Fibroblast of skin of left quadriceps (primary cell): ENCODE measurements at places on chromosomes 2 and 18.

DNA sequence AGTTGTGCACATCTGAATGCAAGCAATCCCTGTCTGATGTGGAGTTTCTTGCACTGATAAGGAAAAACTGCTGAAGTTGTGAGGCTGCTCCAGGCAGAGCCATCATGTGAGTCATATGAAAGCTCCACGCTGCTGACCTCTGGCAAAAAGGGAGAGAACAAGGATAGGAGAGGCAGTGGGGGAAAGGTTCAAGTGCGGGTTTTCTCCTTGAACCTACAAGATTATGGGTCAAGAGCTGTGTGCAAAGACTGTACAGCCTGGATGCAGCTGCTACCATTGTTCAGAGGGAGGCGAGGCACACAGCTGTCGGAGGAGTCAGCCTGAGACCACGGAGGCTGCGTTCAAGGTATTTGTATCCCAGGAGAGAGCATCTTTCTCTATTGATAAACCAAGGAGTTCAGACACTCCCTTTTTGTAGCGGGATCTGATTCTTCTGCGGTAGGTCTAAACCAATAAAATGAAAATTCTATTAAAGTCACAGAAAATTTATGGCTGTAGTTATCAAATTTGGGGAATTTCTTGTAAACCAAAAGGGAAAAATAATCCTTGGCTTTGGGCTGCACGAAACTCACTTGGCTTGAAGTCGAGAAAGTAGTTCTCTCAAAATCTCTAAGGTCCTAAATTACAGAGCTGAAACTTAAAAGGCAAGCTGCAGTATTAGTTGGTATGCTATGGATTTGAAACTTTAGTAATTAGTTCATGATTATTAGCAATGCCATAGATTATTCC lies at the start of gene CDK15:
CDK15 (plus strand) TSS at position 96 of the 729 bp plus-strand sequence; CDS start at position 224, 128 bp downstream.
- DNase-seq: no peak

- no peak for DNase-seq
Observed at GRCh38 chr2:70243806-70244584, 4.4 kb downstream of the TIA1 start.

DNA sequence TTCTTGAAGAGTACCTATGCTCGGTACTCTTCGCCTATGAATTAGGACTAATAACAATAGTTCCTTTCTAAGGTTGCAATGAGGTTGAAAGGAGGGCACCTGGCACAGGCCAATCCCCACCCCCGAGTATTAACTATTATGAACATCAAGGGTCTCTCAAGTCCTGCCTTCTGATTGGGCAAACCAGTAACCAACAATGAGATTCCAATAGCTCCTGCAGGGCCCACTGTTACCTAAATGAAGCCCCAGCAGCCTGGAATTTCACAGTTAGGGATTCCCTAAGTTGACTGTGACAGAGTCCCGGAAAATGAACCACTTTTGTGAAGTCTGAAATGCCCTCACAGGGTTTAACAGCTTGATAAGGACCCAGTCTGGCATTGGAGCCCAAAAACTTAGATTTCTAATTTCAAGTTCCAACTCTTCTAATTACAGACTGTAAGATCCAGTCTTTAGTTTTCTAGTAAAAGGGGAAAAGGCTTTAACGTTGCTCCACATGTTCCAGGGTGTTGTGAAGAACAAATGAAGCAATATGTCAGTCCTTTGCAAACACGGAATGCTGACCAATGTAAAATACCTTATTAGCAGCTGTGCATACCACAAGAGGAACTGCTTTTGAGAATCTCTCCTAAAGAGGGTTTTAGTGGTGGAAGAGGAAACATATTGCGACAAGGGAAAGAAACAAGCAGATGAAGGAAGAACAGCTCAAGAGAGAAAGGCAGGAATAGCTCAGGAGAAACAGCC lies 277.7 kb upstream of the MAP2 start:
- DNase-seq: no peak

DNA sequence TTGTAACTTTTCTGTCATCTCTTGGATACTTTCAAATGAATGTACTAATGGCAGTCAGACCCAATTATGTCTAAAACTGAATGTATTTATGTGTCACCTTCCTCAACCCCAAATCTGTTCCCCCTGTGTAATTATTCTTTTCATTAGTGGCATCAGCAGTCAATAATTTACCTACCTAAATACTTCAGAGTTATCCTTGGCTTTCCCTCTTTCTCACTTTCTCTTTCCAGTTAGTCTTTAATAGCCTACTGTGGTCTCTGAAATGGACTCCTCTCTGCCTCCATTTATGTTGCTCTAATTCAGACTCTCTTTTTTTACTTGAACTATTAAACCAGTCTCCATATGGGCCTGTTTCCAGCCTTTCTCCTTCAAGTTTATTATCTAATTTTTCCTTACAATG lies 21.0 kb downstream of the C18orf63 start:
- DNase-seq: no peak

DNA sequence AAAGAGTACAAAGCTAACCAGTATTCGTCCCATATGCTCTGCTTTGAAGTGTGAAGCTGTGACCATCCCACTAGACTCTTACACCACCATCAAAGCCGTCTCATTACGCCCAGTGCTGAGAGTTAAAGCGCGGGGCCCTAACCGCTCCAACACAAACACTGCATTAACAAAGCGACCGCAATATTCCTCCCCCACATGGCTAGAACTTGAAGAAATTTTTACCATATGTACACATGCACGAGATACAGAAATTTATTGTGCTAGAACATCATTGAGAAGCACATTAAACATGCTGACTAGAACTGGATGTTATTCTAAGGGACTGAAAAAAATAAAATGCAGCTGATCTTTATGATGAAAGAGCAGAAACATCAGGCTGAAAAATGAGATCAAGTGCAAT lies 20.5 kb downstream of the FTCDNL1 start:
- peak; percentile 76 for DNase-seq

- DNase-seq: no peak
Observed at GRCh38 chr2:85939131-85939530, 50.3 kb upstream of the ST3GAL5 start.

- no peak for DNase-seq
Observed at GRCh38 chr2:130798472-130799218, 38.1 kb upstream of the ARHGEF4 start.

DNA sequence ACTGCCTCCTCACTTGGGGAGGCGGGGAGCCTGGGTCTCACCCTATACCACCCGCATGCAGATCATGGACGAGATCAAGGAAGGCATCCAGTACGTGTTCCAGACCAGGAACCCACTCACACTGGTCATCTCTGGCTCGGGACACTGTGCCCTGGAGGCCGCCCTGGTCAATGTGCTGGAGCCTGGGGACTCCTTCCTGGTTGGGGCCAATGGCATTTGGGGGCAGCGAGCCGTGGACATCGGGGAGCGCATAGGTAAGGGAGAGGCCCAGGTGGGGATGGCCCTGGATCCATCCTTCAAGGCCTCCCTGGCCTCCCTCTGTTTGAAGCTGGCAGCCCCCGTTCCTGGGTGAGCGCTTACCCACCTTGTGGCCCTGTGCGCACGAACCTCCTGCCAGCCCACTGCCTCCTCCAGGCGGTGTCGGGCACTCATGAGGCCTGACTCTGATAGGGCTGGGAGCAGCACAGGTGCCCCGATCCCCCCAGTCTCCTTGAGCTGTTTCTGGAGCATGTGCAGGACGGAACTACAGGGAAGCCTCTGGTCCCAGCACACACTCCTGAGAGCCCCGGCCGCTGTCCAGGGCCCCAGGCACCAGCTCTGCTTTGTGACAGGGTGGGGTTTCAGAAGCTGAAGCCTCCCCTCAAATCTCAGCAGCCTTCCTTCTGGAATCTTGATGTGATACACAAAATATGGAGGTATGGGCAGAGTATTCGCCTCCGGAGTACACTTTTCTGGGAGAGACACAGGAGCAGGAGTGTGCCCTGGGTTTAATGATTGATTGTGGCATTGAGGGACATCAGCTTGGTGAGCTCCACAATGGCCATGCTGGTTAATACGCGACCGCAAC lies 708 bp downstream of the AGXT start:
- DNase-seq: no peak

GRCh38 chr2:189477756-189478155 lies 36.5 kb downstream of the WDR75 start:
- no peak for DNase-seq

DNA sequence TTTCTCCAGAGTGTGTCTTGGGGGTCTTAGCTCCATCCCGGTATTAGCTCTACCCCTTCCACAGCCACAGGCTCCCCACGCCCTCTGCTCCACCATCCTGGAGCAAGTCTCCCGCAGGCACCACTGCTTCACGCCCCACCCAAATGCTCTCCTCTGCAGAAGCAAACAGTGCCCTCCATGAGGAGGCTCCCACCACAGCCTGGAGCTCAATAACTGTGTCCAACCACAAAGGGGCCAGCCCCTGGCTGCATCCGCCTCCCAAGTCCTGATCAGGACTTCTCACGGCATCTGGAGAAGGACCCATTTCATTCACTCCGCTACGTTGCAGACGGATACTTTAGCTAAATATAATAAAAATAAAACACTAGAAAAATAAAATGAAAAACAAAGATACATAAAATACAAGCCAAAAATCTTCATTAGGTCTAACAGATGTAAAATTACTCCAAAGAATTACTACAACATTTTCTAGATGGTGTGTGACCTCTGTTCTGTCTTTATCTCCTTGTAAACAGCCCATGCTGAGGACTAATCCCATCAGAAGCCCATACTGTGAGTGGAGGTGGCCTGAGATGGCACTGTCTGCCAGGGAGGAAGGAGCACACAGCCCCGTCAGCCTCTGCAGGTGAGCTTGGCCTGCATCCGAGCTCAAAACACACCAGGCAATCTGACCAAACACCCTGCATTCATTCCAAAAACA lies 210.8 kb upstream of the RAB6C start:
- no peak for DNase-seq

GRCh38 chr2:98372579-98372978 lies 26.3 kb downstream of the CNGA3 start:
- no peak for DNase-seq

DNA sequence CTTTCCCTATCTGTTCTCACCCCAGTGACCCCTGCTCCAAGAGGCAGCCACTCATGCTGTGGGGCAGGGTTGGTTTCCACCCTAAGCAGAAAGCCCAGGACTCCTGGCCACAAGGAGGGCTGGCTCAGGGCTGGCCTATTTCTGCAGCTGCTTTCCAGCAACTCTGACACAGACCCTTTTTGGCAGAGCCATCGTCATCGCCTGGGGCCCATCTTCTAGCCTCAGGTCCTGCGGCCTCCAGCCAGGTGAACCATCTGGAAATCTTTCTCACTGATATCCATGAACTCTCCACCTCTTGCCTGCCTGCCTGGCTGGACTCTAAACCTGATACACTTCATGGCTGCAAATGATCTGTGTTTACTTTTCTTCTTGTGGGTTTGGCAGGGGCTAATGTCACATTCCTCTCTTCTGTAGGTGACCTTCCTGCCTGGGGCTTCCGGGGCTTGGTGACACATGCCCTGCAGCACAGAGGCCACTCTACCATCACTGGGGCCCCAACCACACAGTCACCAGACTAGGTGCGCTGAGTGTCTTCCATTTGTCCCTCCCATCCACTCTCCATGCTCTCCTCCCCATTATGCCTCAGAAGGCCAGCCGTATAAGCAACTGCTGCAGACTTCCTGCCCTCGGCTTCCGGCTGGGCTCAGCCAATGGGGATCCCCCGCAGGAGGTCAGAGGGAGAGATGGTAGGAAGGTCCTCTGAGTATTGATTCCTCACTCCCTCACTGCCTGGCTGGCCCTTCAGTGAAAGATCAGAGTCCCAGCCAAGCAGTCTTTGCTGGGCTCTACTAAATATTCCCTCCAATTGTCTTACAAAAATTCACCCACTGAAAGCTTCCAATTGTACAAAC lies 9.7 kb upstream of the COPS8 start:
- DNase-seq: no peak

DNA sequence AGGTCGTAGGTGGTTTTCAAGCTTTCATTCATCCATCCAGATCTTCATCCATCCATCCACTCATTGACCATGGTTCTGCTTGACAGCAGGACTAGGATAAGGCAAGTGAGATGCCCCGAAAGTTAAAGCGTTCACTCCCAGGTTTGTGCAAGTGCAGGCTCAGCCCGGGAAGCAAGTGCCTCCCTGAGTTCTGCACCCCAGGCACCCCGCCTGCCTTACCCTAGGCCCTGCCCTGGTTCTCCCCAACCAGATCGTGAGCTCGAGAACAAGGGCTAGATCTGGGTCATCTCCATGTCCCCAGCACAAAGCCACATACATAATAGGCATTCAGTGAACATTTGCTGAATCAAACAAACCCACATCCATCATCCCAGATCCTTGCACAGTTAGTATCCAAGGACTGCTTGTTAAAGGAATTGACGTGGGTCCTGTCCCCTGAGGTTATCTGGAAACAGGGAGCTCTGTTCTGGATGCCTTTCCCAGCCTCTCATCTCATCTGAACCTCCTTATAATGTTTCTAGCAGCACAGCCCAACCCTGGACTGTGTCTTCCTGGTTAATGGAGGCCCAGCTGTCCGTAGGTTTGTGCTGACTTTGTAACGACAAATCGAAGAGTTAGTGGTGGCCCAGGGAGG lies 116.1 kb upstream of the GPC1 start:
- DNase-seq: no peak

DNA sequence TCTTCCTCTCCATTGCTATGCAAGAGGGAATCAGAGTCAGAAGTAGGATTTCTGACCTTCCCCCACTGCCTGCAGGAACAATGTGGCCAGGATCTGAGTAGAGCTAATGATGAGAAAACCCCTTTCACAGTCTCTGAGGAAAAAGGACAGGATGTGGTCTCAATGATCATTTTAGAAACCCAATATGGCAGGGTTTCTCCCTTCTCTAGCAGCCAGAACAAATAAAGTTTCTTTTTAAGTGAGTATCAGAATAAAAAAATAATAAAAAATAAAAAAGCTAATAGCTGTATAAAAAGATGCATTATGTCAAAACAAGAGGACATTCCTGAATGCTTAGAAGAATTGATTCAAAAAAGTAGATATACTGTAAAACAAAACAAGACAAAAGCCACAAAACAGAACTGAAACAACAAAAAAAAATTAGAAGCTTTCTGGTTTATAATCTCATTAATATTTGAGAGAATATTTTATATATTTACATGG lies 1124.9 kb upstream of the ZEB2 start:
- DNase-seq: no peak

- no peak for DNase-seq
Observed at GRCh38 chr2:208820014-208820688, 413.6 kb downstream of the PTH2R start.

- no peak for DNase-seq
Observed at GRCh38 chr18:34890486-34891085, 150.6 kb upstream of the MAPRE2 start.

DNA sequence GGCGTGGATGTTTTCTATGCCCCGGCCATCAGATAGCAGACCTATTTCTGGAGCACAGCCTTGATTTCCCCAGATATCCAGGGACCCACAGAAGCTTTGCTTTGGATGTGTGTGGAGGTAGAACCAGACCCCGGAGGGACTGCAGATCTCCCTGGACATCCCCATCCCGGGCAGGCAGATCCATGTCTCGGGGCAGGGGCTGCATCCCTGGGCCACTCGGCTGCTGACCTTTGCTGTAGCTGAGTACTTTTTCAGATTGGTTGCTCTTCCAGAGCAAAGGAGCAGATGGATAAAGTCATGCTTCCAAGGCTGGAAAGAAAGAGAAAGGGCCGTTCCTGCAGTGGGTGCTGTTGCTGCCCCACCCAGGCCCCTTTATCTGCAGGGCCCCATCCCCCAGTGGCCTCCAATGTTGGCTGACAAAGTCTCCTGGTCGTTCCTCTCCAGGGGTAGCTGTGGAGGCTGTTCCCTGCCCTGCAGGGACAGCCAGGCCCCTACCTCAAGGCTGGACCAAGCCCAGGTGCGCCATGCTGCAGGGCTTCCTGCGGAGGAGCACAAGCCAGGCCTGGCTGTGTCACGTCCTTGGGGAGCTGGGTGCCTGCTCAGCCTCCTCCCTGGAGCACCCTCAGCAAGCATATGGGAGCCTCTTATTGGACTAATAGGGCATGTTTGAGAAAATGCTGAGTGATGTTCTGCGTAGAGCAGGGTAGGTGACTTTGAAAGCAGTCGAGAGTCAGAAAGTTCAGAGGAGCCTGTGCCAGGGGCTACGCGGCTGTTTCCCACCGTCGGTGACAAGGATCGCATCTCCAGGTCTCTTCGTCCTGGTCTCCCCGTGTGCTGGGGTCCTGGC lies 68.4 kb downstream of the TPO start:
- no peak for DNase-seq
